ENCODE measurements at places on chromosomes 2 and 18. TPM values are rescaled to one million over a fixed set of nuclear protein-coding genes. Genes with fewer than 3 reads are reported as not detected.

Gene STARD6
- not detected for total RNA-seq

Gene AQP12B
- total RNA-seq = not detected

Gene NT5DC4
- total RNA-seq = not detected

Gene GRB14
- total RNA-seq = not detected

Gene ELAC1
- 4.2 TPM for total RNA-seq
